ENCODE measurements at places on chromosomes 2 and 18. TPM values are rescaled to one million over a fixed set of nuclear protein-coding genes. Genes with fewer than 3 reads are reported as not detected.

Gene ERBB4
- not detected for total RNA-seq

Gene VAMP8
- total RNA-seq, result 86.8 TPM

Gene ZC3H8
- 26.2 TPM for total RNA-seq

Gene SLC5A7
- not detected for total RNA-seq

Gene MOGAT1
- not detected for total RNA-seq

Gene DSC1
- total RNA-seq, result 0.04 TPM

Gene CGREF1
- 4.7 TPM for total RNA-seq

Gene CYTIP
- 247 TPM for total RNA-seq

Gene GREB1L
- total RNA-seq, result not detected

All from activated CD8-positive, alpha-beta memory T cell treated with anti-CD3 and anti-CD28 coated beads for 36 hours (primary cell).